ENCODE measurements at places on chromosomes 5 and 9.

DNA sequence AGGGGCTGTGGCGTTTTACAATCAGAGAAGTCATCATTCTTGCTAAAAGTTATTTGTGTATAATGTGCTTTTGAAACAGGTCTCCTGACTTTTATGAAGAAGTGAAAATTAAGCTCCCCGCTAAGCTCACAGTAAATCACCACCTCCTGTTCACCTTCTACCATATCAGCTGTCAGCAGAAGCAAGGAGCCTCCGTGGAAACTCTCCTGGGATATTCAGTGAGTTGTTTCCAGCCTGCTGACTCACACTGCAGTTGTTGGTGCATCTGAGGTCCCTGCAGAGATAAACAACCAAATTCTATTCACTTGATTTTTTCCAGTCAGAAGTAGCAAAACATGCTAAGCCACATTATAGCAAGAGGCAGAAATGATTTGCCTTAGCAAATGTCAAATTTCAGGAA lies 156.7 kb downstream of the DOCK8 start:
- no peak for DNase-seq

DNA sequence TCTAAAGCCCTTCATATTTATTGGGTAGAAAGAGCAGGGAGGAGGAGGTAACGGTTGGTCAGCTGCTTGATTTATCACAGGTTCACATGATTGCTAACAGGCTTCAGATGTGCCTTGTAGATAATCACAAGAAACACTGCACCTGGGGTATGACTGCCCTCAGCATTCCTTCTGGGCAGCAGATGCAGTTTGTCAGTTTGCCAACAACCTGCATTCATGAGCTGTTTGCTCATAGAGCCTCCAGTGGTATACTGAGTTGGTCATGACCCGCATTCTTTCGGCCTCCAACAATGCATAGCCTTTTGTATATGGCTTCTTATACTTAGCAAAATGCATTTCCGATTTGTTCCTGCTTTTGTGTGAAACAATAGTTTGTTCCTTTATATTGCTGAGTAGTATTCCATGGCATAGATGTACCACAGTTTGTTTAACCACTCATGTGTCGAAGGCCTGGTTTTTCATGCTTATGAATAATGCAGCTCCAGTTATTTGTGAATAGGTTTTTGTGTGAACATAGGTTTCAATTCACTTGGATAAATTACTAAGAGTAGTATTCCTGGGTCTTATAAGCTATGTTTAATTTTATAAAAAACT lies 83.6 kb downstream of the ARHGEF28 start:
- no peak for DNase-seq

DNA sequence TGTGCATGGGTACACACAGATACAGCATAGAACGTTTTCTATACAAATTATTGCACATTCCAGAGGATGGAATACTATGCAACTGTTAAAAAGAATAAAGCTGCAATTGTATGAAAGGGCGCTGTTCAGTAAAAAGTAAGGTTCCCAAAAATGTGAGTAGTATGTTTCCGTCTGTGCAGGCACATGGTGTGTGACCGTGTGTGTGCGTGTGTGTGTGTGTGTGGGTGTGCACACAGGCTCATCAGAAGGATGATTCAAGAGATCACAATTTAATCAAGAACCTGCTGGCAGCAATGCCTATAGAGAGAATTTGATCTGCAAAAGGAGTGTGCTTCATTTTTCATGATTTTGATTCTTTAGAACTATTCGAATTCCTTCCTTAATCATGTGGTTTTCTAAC lies 76.3 kb downstream of the SEMA4D start:
- DNase-seq, result no peak

GRCh38 chr5:150066901-150067396 lies 19.4 kb downstream of the CSF1R start:
- DNase-seq, result no peak

GRCh38 chr5:142863856-142864255 lies 93.7 kb downstream of the ARHGAP26 start:
- DNase-seq, result no peak

- DNase-seq, result no peak
These were observed 65.2 kb downstream of the NSD1 start for GRCh38 chr5:177198738-177199137.

DNA sequence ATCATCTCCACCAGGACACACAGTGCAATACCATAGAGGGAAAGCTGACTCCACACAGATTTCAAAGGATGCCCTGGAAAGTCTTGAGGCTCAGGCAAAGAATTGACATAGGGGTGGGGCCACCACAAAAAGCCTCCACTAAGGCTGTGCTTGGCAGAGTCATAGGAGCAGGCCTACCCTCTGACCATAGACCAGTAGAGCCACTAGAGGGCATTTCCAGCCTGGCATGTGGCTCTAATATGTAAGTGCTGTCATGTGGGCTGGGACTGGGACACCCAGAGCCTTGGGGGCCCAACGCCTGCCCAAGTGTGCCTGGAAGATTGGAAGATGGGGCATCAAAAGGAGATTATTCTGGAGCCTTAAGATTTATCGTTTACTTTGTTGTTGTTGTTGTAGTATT lies 726.0 kb downstream of the DNAH5 start:
- DNase-seq, result no peak

GRCh38 chr9:28750136-28750535 lies 1176.9 kb upstream of the C9orf72 start:
- DNase-seq, result no peak

DNA sequence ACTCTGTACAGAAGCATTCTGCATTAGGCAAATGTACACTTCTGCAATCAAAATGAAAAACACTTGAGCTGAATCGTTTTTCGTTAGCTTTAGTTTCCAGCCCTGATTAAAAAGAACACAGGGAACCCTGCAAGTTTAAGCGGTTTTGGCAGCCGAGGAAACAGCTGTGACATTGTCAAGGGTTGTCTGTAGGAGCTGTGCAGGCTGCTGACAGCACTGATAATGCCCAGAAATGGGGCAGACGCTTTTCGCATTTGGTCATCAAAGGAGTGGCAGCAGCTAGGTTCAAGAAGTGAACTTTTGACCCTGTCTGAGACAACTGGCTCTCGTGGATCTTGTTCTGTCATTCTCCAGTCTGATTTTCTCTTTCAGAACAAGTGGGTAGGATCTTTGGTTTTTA lies 165.6 kb upstream of the CCDC152 start:
- no peak for DNase-seq

- DNase-seq, result no peak
These were observed 19.3 kb downstream of the AK8 start for GRCh38 chr9:132858751-132859150.

DNA sequence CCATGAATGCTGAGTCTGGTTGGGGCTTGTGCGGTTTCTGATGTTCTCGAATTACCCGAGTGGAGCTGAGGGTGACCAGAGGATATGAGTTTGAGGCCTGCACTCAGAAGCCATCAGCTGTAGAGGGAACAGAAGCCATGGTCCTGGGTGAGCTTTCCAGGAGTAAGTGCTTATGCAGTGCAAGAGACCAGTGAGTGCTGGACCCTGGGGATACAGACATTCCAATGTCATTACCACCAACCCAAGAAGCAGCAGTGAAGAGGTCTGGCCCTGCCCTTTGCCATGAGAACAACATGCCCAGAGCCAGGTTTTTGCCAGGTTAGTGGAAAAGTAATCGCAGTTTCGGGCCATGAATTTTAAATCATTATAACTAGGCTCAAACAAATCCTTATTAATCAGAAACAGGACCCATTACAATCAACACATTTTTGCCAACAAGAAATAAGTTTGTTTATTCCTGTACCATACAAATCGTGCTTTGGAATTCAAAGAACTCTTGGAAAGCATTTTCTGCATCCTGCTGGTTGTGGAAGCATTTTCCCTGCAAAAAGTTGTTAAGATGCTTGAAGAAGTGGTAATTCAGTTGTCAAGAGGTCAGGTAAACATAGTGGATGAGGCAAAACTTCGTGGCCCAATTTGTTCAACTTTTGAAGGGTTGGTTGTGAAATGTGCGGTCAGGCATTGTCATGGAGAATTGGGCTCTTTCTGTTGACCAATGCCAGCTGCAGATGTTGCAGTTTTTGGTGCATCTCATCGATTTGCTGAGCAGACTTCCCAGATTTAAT lies 154.6 kb downstream of the SYK start:
- DNase-seq, result no peak

- DNase-seq, result no peak
These were observed 54.7 kb upstream of the SIMC1 start for GRCh38 chr5:176183321-176184074.

- no peak for DNase-seq
These were observed at the start of gene PTPDC1 for GRCh38 chr9:94084314-94084713. Gene PTPDC1, plus strand, starts transcription at chr9:94084464. Its CDS starts 67 bp downstream, at chr9:94084531.

DNA sequence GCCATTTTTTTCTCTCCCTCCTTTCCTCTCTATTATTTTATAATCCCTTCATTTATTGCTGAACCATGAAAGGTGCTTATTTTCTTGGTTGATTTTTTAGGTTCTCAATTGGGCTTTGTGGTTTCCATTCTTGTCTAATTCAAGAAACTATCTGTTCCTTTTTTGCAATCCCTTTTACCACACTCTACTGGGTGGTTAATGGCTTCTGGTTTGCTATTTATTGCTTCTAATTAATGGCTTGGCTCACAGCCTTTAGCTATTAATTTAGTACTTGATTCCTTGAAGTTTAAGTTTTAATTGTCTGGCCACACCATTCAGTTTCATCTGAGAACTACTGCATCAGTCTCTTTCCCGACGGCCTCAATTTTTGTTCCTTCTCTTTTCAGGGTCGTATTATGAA lies 5.6 kb downstream of the FRRS1L start:
- no peak for DNase-seq

GRCh38 chr5:8756498-8757084 lies 789.3 kb downstream of the SEMA5A start:
- DNase-seq, result no peak

DNA sequence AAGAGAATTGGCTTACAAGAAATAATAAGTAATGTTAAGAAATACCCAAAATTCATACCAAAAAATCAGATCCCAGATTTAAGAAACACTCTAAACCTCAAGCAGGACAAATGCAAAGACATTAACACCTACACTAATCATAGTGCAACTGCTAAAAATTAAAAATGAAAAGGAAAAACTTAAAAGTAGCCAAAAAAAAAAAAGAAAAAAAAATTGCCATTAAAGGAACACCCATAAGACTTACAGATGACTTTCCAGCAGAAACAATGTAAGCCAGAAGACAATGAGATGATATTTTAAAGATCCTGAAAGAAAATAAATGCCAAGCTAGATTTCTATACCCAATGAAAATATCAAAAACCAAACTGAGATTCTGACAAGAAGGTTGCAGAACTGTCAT lies 101.5 kb downstream of the DENND1A start:
- DNase-seq, result no peak

- no peak for DNase-seq
These were observed 42.6 kb downstream of the NPR3 start for GRCh38 chr5:32753765-32754164.

DNA sequence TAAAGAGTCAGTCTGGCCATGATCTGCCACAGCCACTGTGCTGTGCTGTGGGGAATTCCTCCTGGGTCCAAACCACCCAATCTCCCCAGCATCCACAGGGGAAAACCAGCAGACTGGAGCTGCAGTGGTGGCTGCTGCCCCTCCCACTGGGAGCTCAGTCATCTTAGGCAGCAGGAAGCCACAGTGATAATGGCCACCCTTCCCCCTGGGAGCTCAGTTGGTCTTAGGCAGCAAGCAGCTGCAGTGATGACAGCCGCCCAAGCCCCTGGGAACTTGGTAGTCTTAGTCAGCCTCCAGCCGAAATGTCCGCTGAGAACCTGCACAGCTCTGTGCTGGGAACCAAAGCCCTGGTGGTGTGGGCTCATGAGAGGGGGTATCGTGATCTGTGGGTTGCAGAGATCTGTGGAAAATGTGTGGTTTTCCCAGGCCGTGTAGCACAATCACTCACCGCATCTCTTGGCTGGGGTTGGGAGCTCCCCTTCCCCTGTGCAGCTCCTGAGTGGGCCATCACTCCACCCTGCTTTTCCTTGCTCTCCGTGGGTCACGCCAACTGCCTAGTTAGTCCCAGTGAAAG lies 38.4 kb upstream of the SMIM15 start:
- DNase-seq, result no peak

DNA sequence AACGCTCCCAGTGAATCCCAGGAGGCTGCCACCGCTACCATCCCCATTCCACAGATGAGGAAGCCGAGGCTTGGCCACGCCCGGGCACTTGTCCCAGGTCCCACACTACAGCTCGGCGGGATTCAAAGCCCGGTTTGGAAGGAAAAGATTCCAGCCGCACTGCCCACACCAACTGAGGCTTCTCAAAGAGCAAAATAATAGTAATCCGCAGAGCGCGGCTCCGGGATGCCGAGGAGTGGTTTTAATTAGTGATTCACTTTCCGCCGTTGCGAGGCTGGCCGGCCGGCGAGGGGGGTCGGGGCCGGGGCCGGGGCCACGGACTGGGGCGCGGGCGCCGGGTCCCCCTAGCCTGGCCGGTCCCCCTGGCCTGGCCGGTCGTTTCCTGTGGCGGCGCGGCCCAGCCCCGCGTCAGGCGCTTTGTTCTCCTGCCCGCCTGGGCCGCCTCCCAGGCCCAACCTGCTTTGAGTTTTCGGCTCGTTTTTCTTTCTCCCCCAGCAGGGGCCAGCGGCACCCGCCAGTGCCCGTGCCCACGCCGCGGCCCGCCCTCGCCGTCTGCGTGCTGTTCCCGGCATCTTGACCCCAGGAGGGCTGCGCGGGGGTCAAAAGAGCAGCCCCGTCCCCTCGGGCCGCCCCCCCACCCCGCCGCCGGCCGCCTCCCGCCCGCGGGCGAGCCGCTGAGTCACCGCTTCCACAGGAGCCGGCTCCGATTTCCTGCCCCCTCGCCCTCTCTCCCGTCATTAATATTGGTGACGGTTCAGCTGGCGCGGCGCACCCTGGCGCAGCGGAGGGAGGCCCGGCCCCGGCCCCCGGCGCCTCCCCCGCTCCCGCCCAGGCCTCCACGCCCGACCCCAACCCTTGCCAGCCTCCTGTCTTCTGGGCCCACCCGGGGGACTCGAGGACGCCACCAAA lies 31.2 kb downstream of the FGF18 start:
- peak; percentile 19 for DNase-seq

DNA sequence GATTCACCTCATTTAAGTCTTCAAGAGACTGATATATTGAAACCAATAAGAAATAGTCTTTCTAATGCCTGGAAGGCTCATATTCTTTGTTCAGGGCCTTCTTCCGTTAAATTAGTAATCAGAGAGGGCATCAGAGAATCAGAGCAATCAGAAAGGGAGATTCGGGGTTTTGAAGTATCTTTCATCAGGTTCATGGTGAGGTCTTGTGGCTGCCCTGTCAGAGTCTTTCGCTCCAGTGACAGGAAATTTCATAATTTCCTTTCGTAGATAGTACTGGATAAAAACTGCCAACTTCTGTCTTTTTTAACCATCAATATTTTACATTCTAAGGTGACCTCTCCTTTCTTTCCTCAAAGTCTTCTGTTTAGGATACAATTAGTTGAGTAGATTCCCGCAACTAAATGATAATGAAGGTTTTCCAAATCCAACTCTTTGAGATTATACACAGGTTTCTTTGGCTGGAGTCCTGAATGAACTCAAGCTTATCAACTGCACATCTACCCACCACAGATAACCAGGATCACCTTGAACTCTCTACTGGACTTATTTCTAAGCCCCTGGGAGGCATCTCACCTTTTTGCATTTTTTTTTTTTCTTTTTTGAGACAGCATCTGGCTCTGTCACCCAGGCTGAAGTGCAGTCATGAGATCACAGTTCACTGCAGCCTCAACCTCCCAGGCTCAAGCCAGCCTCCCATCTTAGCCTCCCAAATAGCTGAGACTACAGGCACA lies 5.5 kb downstream of the IL31RA start:
- DNase-seq, result no peak
